ENCODE measurements at places on chromosomes 1 and 21. TPM values are rescaled to one million over a fixed set of nuclear protein-coding genes. Genes with fewer than 3 reads are reported as not detected.
A peak's percentile ranks its signal among the peaks of the same experiment; 100 is the strongest.

PIGP gene
- total RNA-seq, result 17.0 TPM

DNA sequence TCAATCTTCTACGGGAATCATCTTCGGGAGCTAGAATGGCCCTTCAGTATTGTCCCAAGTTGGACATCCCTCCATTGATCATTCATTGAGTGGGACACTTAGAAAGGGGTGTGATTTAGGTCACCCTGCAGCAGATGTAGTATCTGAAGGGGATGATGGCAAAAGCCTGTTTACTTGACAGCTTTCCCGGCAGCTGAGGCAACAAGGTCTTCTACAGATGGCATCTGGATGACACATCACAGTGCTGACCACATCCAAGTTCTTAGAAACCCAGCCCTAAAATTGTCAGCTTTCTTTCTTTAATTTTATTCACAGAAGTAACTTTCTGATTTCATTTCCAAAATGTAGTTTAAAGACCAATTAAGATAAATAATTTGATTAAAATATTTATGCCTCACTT lies 150.3 kb downstream of the AMY1C start:
- H3K36me3 ChIP-seq, result peaks cover 2% of the 10 kb centered on the region
- no peak overlapping the region for H3K27ac ChIP-seq
- no peaks in the 10 kb centered on the region for H3K27me3 ChIP-seq
- H3K4me1 ChIP-seq, result no peaks in the 10 kb centered on the region

TRAF3IP3 gene
- total RNA-seq, result 127 TPM

GRCh38 chr1:3320246-3321152 lies 134.0 kb upstream of the ARHGEF16 start:
- DNase-seq, result no peak
- H3K4me3 ChIP-seq, result no peak overlapping the region
- H3K4me1 ChIP-seq, result no peaks in the 10 kb centered on the region
- H3K27me3 ChIP-seq, result no peaks in the 10 kb centered on the region
- peaks cover 5% of the 10 kb centered on the region for H3K36me3 ChIP-seq
- no peak overlapping the region for H3K27ac ChIP-seq

GRCh38 chr1:115781343-115781742 lies 12.8 kb upstream of the CASQ2 start:
- H3K27ac ChIP-seq, result no peak overlapping the region
- H3K27me3 ChIP-seq, result peaks cover 42% of the 10 kb centered on the region
- H3K4me3 ChIP-seq, result no peak overlapping the region
- DNase-seq, result no peak

DNA sequence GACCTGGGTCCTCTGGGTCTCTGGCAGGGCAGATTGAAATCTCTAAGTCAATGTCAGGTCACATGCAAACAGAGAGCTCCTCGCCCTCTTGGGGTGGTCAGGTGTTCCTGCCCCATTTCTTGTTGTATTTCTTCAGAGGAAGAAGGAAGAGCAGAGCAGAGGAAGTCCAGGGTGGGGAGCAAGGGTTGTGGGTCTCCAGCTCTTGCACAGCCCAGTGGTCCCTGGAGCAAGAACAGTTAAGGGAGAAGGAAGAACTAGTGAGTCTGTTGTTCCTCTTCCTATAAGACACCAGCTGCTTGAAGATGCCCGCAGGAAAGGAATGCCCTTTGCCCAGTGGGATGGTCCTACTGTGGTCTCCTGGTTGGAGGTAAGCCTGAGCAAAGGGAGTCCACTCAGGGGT lies 26.3 kb downstream of the MYOG start:
- no peak for DNase-seq
- H3K27me3 ChIP-seq, result peaks cover 10% of the 10 kb centered on the region
- H3K4me1 ChIP-seq, result no peaks in the 10 kb centered on the region
- no peak overlapping the region for H3K4me3 ChIP-seq
- H3K36me3 ChIP-seq, result no peaks in the 10 kb centered on the region
- no peak overlapping the region for H3K27ac ChIP-seq

FCGR1A gene
- total RNA-seq, result not detected

LGR6 gene
- 0.22 TPM for total RNA-seq

GRCh38 chr1:39322431-39322830 lies 117.9 kb downstream of the MACF1 start:
- H3K36me3 ChIP-seq, result peaks cover 33% of the 10 kb centered on the region
- H3K4me3 ChIP-seq, result no peak overlapping the region
- no peaks in the 10 kb centered on the region for H3K27me3 ChIP-seq
- no peak for DNase-seq

GRCh38 chr1:193417945-193418744 lies 231.7 kb upstream of the B3GALT2 start:
- H3K36me3 ChIP-seq, result no peaks in the 10 kb centered on the region
- peaks cover 36% of the 10 kb centered on the region for H3K4me1 ChIP-seq
- H3K27me3 ChIP-seq, result no peaks in the 10 kb centered on the region
- no peak for DNase-seq
- H3K4me3 ChIP-seq, result peak overlapping the region; percentile 83

IVL gene
- not detected for total RNA-seq

DNA sequence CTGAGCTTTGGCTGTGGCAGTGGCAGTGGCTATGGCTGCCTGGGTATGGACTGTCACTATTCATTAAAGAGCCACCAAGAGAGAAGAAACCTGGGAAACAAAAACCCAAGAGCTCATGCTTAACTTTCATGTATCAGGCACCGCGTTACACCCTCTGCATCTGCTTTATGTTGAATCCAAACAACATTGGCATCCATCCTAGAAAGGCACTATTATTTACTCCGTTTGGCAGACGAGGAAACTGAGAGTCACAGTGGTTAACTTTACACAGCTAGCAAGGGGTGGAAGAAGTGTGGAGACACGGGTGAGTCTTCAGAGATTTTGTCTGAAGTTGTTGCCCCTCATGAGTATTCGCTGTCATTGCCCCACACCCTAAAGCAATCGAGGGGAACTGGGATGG lies 63.8 kb downstream of the PLXNA2 start:
- H3K4me1 ChIP-seq, result peaks cover 6% of the 10 kb centered on the region
- no peaks in the 10 kb centered on the region for H3K27me3 ChIP-seq
- H3K36me3 ChIP-seq, result no peaks in the 10 kb centered on the region
- DNase-seq, result no peak
- no peak overlapping the region for H3K4me3 ChIP-seq
